Activated T-helper 2 cell treated with anti-CD3 and anti-CD28 coated beads, Interferon-gamma antibody, Interleukin-2, Interleukin-4, amounts not matched to agents 10 μg/mL and 5 μg/mL and 100 μg/mL, durations not matched to agents 14 hours and 24 hours and 36 hours (primary cell): ENCODE measurements at places on chromosomes 7 and 10. TPM values are rescaled to one million over a fixed set of nuclear protein-coding genes. Genes with fewer than 3 reads are reported as not detected.

GRCh38 chr10:12350167-12350872, 973 bp downstream of the CAMK1D start:
- H3K36me3 ChIP-seq, result no peaks in the 10 kb centered on the region
- DNase-seq, result peak; percentile 47
- H3K27me3 ChIP-seq, result peaks cover 41% of the 10 kb centered on the region

DNA sequence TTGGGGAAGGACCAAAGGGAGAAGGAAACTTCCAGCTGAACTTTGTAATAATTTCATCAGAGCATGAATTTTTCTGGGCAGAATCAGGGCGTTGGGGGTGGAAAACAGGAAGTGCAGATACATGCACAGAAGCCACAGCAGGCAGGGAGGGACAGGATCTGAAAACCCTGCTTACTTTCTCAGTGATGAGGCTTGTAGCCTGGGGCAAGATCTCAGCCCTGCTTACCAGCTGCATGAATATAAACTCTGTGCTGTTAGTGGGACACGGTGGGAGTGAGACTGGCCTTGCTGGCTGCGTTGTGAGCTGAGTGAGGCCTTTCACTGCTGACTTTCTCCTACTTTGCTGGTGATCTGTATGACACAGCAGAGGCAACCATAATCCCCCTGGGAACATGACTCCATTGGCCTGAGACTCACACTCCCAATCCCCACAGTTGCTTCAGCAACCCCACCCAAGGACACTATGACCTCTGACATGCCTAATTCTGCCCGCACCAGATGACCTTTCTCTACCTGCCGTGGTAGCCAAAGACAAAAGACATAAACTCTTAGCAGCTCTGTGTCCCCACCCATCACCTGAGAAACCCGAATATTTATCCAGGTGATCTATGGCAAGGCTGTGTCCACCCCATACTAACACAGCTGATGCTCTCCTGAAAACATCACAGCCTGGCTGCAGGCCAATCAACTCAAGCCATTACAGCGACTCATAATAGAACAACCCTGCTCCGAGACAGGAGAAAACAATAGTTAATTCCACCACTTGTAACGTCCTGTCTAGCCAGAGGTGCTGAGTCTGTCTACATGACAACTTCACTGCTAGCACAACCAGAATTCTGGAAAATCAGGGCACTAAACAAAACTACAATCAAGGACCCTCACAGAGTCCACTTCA, 190.7 kb upstream of the CHRM2 start:
- no peak overlapping the region for H3K27ac ChIP-seq
- no peaks in the 10 kb centered on the region for H3K4me1 ChIP-seq
- H3K27me3 ChIP-seq, result no peaks in the 10 kb centered on the region
- no peak overlapping the region for H3K4me3 ChIP-seq
- no peaks in the 10 kb centered on the region for H3K36me3 ChIP-seq
- DNase-seq, result no peak

GRCh38 chr10:125707541-125708468, 11.7 kb upstream of the EDRF1 start:
- H3K27me3 ChIP-seq, result peaks cover 6% of the 10 kb centered on the region
- no peak overlapping the region for H3K27ac ChIP-seq
- no peaks in the 10 kb centered on the region for H3K36me3 ChIP-seq
- no peak for DNase-seq
- H3K4me3 ChIP-seq, result no peak overlapping the region

- H3K4me3 ChIP-seq, result no peak overlapping the region
- no peak overlapping the region for H3K27ac ChIP-seq
- DNase-seq, result no peak
- H3K27me3 ChIP-seq, result peaks cover 1% of the 10 kb centered on the region
- no peaks in the 10 kb centered on the region for H3K4me1 ChIP-seq
- no peaks in the 10 kb centered on the region for H3K36me3 ChIP-seq
These were observed 40.1 kb downstream of the IQUB start for GRCh38 chr7:123494193-123494796.

GRCh38 chr7:18849130-18849529, 268.3 kb downstream of the TWIST1 start:
- H3K4me1 ChIP-seq, result peaks cover 12% of the 10 kb centered on the region
- no peaks in the 10 kb centered on the region for H3K36me3 ChIP-seq
- no peak overlapping the region for H3K4me3 ChIP-seq
- no peak for DNase-seq

GRCh38 chr10:125172694-125173093, 12.3 kb upstream of the CTBP2 start:
- H3K4me3 ChIP-seq, result no peak overlapping the region
- no peaks in the 10 kb centered on the region for H3K36me3 ChIP-seq
- H3K27ac ChIP-seq, result no peak overlapping the region
- H3K4me1 ChIP-seq, result no peaks in the 10 kb centered on the region

DNA sequence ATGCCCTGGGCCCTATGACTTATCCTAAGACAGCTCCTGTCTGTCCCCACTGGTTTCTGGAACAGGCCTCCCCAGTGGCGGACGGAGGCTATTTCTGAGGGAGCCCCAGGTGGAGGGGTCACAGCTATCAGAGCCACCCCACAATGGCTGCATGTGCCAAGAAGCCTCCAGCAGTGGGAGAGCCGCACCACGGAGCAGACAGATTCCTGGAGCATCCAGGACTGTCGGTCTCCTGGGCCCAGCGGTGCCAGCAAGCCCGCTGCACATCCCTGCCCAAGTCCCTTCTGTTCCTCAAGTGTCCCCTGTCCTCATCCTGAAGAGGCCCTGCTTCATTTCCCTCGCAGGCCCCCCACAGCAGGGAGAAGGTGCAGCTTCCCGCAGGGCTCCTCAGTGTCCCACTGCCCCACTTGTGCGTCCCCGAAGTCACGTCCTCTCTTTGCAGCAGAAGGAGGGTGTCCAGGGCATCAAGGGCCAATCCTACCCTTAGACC, 193.0 kb upstream of the SHH start:
- no peak overlapping the region for H3K27ac ChIP-seq
- no peak overlapping the region for H3K4me3 ChIP-seq
- peaks cover 2% of the 10 kb centered on the region for H3K4me1 ChIP-seq
- peaks cover 16% of the 10 kb centered on the region for H3K27me3 ChIP-seq
- no peak for DNase-seq

GRCh38 chr7:68787566-68787965, 810.7 kb upstream of the AUTS2 start:
- H3K4me1 ChIP-seq, result no peaks in the 10 kb centered on the region
- H3K4me3 ChIP-seq, result no peak overlapping the region
- DNase-seq, result no peak
- no peak overlapping the region for H3K27ac ChIP-seq
- H3K36me3 ChIP-seq, result no peaks in the 10 kb centered on the region
- no peaks in the 10 kb centered on the region for H3K27me3 ChIP-seq

GRCh38 chr10:29734962-29735627, 100.3 kb upstream of the SVIL start:
- H3K36me3 ChIP-seq, result peaks cover 3% of the 10 kb centered on the region
- peaks cover 12% of the 10 kb centered on the region for H3K4me1 ChIP-seq
- DNase-seq, result peak; percentile 50
- H3K27ac ChIP-seq, result peak overlapping the region; percentile 8
- H3K4me3 ChIP-seq, result peak overlapping the region; percentile 75

- H3K27me3 ChIP-seq, result peaks cover 23% of the 10 kb centered on the region
- H3K4me3 ChIP-seq, result no peak overlapping the region
- no peak for DNase-seq
- H3K4me1 ChIP-seq, result no peaks in the 10 kb centered on the region
- no peak overlapping the region for H3K27ac ChIP-seq
These were observed 12.3 kb upstream of the EGFR start for GRCh38 chr7:55006499-55006898.

- H3K4me3 ChIP-seq, result no peak overlapping the region
- no peaks in the 10 kb centered on the region for H3K36me3 ChIP-seq
- peak overlapping the region; percentile 26 for H3K27ac ChIP-seq
- DNase-seq, result no peak
- H3K27me3 ChIP-seq, result no peaks in the 10 kb centered on the region
These were observed 8.9 kb upstream of the GRK5 start for GRCh38 chr10:119198438-119198837.

- no peaks in the 10 kb centered on the region for H3K4me1 ChIP-seq
- DNase-seq, result no peak
- no peaks in the 10 kb centered on the region for H3K36me3 ChIP-seq
- no peak overlapping the region for H3K4me3 ChIP-seq
- no peak overlapping the region for H3K27ac ChIP-seq
- peaks cover 9% of the 10 kb centered on the region for H3K27me3 ChIP-seq
These were observed 19.5 kb downstream of the RAMP3 start for GRCh38 chr7:45176886-45177731.

The GCK gene
- total RNA-seq, result 1.8 and 2.3 TPM in 2 replicates

DNA sequence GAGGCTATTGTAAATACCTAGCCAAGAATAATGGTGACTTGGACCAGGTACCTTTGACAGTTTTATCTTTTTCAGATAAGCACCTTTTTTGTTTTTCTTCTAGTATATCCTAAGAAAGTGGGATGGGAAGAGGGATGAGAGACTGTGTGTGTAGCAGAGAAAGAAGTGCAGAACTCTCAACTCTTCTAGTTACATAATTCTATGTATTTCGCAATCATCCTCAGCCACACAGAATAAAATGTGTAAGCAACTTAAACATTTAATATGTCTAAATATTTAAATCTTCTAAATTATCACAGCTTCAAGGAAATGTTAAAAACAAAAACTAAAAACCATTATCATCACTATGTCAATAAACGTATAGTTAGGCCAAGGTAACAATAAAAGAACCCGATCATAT, 42.6 kb upstream of the GSAP start:
- no peak overlapping the region for H3K27ac ChIP-seq
- no peaks in the 10 kb centered on the region for H3K36me3 ChIP-seq
- H3K4me3 ChIP-seq, result no peak overlapping the region
- DNase-seq, result no peak
- peaks cover 26% of the 10 kb centered on the region for H3K27me3 ChIP-seq
- H3K4me1 ChIP-seq, result peaks cover 3% of the 10 kb centered on the region

DNA sequence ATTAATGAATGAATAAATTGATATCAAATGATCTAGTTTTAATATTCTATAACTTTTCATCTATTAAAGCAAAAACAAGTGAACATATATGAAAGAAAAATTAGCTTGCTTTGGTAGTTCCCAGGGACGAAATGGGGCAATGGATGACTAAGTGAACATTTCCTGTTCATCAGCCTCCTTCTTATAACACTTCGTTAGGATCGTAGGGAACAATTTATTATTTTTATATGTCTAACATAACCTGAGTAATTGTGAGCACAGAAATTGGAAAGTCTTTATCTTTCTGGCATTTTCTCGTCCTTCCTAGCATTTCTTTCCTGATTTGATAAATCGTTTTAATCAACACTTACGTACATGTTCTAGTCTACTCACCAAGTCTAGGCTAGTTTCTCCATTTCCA, 59.1 kb upstream of the PPP1R3C start:
- peaks cover 2% of the 10 kb centered on the region for H3K27me3 ChIP-seq
- no peak overlapping the region for H3K4me3 ChIP-seq
- peaks cover 5% of the 10 kb centered on the region for H3K4me1 ChIP-seq
- H3K27ac ChIP-seq, result no peak overlapping the region

The GSTO1 gene
- total RNA-seq, result 168 and 174 TPM in 2 replicates

GRCh38 chr10:26095781-26096180, 120.8 kb upstream of the GAD2 start:
- no peak overlapping the region for H3K4me3 ChIP-seq
- no peaks in the 10 kb centered on the region for H3K4me1 ChIP-seq

DNA sequence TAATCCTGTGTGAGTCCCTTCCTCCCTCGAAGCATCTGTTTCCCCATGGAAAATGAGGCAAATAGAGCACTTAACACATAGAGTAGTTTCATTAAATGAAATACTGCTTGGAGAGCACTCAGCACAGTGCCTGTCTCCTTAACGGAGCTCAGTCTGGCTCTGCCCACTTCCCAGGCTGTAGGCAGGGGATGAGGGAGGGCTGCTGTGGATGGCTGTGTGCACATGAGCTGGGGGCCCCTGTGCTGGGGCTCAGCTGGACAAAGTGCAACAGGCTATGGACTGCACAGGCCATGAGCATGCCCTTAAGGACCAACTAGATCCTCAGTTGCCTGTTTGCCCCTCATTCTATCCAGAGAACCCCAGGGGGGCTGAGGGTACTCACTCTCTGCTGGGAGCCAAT, 14.5 kb downstream of the ZCCHC24 start:
- H3K4me1 ChIP-seq, result peaks cover 14% of the 10 kb centered on the region
- H3K27me3 ChIP-seq, result peaks cover 3% of the 10 kb centered on the region
- H3K36me3 ChIP-seq, result no peaks in the 10 kb centered on the region
- H3K27ac ChIP-seq, result no peak overlapping the region
- no peak for DNase-seq
- H3K4me3 ChIP-seq, result no peak overlapping the region

- H3K4me3 ChIP-seq, result no peak overlapping the region
- H3K27ac ChIP-seq, result no peak overlapping the region
- peaks cover 8% of the 10 kb centered on the region for H3K27me3 ChIP-seq
- DNase-seq, result no peak
These were observed 31.7 kb downstream of the ECHDC3 start for GRCh38 chr10:11773761-11774441.

- H3K27me3 ChIP-seq, result peaks cover 4% of the 10 kb centered on the region
- no peaks in the 10 kb centered on the region for H3K36me3 ChIP-seq
- H3K27ac ChIP-seq, result no peak overlapping the region
- no peak overlapping the region for H3K4me3 ChIP-seq
- no peaks in the 10 kb centered on the region for H3K4me1 ChIP-seq
These were observed 27.1 kb upstream of the HABP2 start for GRCh38 chr10:113525713-113526112.
